RPMI7951 (cell line): ENCODE measurements at places on chromosomes 7 and 10. TPM values are rescaled to one million over a fixed set of nuclear protein-coding genes. Genes with fewer than 3 reads are reported as not detected.
A peak's percentile ranks its signal among the peaks of the same experiment; 100 is the strongest.

DNA sequence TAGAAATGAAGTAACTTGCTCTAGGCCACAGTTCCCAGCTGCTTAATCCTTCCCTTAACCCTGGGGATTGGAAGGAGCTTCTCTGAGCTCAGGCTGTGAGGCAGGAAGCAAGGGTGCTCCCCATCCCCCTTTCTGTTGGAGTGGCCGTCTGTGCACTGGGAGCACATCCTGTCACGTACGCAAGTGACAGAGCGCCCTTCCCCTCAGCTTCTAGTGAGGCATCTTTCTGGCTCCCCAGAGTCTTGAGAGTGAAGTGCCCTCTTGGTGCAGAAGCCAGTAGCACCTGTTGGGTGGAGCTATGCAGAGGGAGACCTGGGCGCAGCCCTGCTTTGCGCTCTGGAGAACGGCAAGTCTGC is 47.8 kb downstream of the SHH start:
- no peak for DNase-seq

The CHCHD3 gene
- 96.2 and 99.5 TPM in 2 replicates for total RNA-seq

- no peak for DNase-seq
These were observed 415.1 kb upstream of the C7orf33 start for GRCh38 chr7:148175512-148175911.

- no peak for DNase-seq
These were observed 69.9 kb downstream of the SDK1 start for GRCh38 chr7:3370921-3371320.

GRCh38 chr10:132329565-132330485 is 2.2 kb upstream of the LRRC27 start:
- peak; percentile 85 for DNase-seq
